NCI-H1092 (cell line): ENCODE measurements at places on chromosomes 5 and 9.
A peak's percentile ranks its signal among the peaks of the same experiment; 100 is the strongest.

GRCh38 chr9:2220036-2220435, 204.9 kb downstream of the SMARCA2 start:
- DNase-seq, result no peak

DNA sequence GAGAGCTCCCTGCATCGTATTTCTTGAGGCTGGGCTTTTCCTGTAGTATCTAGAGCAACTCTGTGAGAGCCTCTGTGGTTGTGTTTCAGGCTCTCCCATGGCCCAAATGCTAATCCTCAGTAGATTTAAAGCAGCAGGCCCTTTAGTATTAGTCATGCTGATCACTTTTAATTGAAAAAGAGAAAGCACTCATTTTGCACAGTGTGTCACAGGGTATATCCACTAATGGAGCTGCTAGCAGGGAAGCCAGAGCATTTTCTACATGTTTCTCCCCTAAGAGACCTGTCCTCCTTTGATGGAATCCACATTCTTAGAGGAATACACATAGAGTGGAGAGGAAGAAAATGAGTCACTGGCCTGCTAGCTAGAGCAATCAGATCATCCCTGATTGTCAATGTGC, 348.5 kb downstream of the TMEM232 start:
- DNase-seq, result no peak

- DNase-seq, result no peak
Observed at GRCh38 chr9:136399176-136400037, 563 bp downstream of the SNAPC4 start.

GRCh38 chr9:76580820-76581219, 121.8 kb downstream of the GCNT1 start:
- DNase-seq, result no peak

DNA sequence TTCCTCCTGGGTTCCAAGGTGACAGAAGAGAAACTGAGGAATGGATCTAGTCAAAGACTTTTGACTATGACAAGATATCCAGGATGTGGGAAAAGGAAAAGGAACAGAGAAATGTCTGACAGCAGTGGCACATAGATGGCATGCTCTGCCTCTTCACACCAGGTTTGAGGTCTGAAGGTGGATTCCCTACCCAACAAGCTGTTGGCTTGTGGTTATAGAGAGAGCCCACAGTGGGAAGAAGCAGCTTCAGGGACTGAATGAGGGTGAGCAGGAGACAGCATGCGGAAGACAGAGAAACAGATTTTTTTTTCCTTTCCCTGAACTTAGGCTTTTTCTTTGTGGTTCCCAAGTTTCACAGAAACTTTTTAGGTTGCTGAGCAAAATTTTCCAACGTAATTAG, 20.6 kb downstream of the IFNW1 start:
- DNase-seq, result no peak

- DNase-seq, result no peak
Observed at GRCh38 chr5:56807679-56808078, 7.7 kb upstream of the MAP3K1 start.

DNA sequence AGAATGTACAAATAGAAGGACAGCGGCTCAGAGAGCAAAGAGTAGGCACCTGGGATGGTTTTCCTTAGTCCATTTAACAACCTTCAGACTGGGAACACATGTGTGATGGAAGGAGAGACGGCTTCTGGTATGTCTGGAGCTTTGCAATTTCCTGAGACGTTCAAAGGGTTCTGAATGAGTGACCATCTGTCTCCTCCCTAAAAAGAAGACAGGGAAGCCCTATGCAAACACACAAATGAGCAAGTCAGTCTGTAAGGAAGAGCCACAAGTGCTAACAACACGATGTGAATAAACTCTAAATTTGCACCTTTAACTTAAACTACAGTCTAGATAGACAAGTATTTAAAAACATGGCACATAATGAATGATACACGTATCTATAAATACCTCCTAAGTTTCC, 391.0 kb downstream of the ICE1 start:
- DNase-seq, result no peak

DNA sequence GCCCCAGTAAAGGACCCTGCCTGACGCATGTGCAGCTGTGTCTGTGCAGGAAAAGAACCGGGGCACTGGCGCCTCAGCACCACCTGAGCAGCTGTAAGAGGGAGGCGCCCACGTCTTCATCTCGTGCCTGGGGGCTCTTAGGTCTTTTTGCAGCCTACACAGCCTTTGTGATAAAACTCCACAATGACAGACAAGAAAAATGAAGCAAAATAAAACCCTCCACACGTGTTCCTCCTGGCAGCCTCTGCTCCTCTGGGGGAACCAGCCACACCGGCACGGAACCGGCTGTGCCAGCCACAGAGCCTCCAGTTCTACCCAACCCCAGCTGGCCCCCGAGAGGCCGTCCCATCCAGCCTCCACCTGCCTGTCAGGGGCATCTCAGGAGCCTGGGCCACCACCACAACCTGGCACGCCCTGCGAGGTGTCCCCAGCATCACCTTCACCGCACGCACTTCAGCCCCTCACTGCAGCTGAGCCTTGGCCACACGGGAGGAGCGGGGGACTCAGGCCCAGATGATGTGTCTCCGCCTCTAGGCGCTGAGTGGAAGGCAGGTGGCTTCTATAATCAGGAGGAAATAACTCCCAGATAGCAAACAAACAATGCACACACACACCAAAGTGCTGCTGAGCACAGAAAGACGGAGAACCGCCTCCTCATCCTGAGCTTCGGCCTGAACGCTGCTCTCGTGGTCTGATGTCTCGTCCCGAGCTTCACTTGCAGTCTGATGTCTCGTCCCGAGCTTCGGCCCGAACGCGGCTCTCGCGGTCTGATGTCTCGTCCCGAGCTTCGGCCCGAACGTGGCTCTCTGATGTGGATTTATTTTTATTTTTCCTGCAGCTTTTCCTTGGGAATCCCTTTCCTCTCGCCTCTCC, 28.6 kb upstream of the NSMF start:
- peak; percentile 46 for DNase-seq

DNA sequence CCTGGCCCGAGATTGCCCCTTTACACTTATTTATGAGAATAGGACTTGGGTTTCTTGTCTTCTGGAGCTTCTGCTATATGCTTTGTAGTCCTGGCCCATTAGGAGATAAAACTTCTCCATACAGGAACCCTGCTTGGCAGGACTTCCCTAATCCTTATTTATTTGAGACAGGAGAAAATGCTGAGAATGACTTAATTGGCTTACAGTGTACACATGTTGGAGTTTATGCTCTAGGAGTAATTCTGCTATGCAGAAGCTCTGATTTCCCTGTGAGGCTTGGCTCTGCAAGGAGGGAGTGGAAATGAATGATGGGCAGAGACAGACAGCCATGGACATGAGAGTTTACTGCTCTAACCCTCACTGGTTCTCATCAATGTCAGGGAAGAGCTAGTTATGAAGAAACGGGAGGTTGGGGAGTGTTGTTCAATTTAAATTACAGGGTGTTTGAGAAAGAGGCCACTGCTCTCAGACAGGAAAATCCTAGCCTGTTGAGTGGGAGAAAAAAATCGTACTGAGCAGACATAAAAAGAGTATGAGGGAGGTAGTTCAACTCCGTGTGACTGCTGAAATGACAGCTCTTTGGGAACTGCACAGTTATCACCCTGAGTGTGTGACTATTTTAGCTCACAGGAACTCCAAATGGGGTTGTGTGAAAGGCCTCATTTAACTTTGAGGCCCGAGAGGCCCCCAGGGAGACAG, 37.5 kb downstream of the ACTBL2 start:
- no peak for DNase-seq
